A549 treated with Hydrocortisone at 1 μM for 4 hours (cell line): ENCODE measurements at places on chromosomes 12 and 14. TPM values are rescaled to one million over a fixed set of nuclear protein-coding genes. Genes with fewer than 3 reads are reported as not detected.

RARG gene
- 21.3 to 25.1 TPM (median 24.2 TPM) in 5 replicates for total RNA-seq

RFX4 gene
- 0.03 TPM in 1 of 5 replicates, not detected in the others for total RNA-seq

MGP gene
- total RNA-seq, result 0.08 TPM in 1 of 5 replicates, not detected in the others

PLA2G1B gene
- total RNA-seq, result not detected in 5 replicates

PLEKHG7 gene
- total RNA-seq, result 0.03 TPM in 1 of 5 replicates, not detected in the others

BHLHE41 gene
- total RNA-seq, result 0.53 to 1.5 TPM (median 0.69 TPM) in 5 replicates

EGLN3 gene
- total RNA-seq, result 4.1 to 5.4 TPM (median 4.9 TPM) in 5 replicates

SIX1 gene
- total RNA-seq, result 5.3 to 7.5 TPM (median 7.1 TPM) in 5 replicates

CD69 gene
- not detected in 5 replicates for total RNA-seq

MMP14 gene
- total RNA-seq, result 0.41 to 0.78 TPM (median 0.66 TPM) in 5 replicates

RPL10L gene
- total RNA-seq, result not detected in 5 replicates

TM7SF3 gene
- total RNA-seq, result 75.3 to 82.3 TPM (median 77.0 TPM) in 5 replicates

BICDL1 gene
- 3.8 to 4.8 TPM (median 4.3 TPM) in 5 replicates for total RNA-seq

FOXM1 gene
- 84.5 to 96.5 TPM (median 91.4 TPM) in 5 replicates for total RNA-seq

MYO1H gene
- not detected in 5 replicates for total RNA-seq

PRPH gene
- 0.97 to 1.9 TPM (median 1.6 TPM) in 5 replicates for total RNA-seq

RDH16 gene
- total RNA-seq, result 0.12 to 0.22 TPM (median 0.15 TPM) in 5 replicates

LPAR5 gene
- total RNA-seq, result 0.58 to 1.0 TPM (median 0.70 TPM) in 5 replicates

OR6C65 gene
- total RNA-seq, result not detected in 5 replicates

TMEM229B gene
- 0.13 to 0.40 TPM (median 0.17 TPM) in 5 replicates for total RNA-seq

FZD10 gene
- total RNA-seq, result not detected in 5 replicates

CABP1 gene
- total RNA-seq, result 0.10 to 0.32 TPM (median 0.29 TPM) in 5 replicates
